ENCODE measurements at places on chromosomes 6 and 20. TPM values are rescaled to one million over a fixed set of nuclear protein-coding genes. Genes with fewer than 3 reads are reported as not detected.

The SLC24A3 gene
- 6.1 TPM for total RNA-seq

DNA sequence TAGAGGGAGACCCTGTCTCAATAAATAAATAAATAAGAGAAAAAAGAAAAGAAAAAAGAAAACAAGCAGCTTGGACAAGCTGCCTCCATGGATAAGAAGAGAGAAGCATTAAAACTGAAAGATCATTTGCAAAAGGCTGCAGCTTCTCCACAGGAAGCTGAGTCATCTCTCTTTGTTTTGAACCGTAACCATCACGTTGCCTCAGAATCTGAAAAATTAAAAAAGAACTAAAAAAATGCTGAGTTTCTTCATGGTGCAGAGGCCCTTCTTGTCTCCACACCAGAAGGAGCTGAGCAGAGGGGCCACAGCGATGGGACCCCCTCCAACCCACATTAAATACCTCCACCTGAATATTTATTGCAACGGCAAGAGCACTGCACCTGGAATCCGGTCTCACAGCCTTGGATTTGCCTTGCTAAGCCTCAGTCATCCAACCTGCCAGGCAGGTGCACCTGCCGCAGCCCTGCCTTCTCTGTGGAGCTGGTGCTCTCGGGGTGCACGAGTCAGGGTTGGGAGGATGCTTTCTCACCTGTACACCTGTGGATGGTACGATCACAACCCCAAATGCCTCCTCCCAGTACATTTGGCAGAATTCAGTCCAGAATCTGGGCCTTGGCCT lies 28.1 kb downstream of the TOX2 start:
- peak; percentile 32 for ATAC-seq

The WFDC10B gene
- total RNA-seq, result not detected

- ATAC-seq, result peak; percentile 89
Observed at GRCh38 chr6:26607434-26608230, 10.9 kb downstream of the ABT1 start.

The COX4I2 gene
- total RNA-seq, result not detected

DNA sequence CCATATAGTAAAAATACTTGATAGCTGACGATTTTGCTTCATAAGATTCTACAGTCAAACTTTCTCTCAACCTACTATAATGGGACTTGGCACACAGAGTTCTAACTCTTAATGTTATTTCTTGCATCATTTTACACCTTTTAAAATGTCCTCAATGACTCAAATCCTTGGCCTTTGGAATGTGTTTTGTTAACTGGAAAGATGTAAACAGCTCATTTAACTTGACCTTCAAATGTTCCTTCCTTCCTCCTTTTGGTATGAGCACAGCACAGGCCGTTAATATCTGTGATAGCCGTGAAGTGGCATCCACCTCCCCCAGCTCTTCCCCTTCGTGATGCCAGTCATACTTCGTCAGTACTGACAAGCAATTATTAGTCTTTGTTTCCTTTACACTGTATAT lies 972.0 kb upstream of the CITED2 start:
- no peak for ATAC-seq

GRCh38 chr20:60271597-60271996 lies 313.4 kb downstream of the CDH26 start:
- ATAC-seq, result peak; percentile 53

GRCh38 chr20:63048516-63049190 lies 41.9 kb upstream of the BHLHE23 start:
- no peak for ATAC-seq

Data from motor neuron (in vitro differentiated cells).